ENCODE measurements at places on chromosomes 7 and 10.
A peak's percentile ranks its signal among the peaks of the same experiment; 100 is the strongest.

DNA sequence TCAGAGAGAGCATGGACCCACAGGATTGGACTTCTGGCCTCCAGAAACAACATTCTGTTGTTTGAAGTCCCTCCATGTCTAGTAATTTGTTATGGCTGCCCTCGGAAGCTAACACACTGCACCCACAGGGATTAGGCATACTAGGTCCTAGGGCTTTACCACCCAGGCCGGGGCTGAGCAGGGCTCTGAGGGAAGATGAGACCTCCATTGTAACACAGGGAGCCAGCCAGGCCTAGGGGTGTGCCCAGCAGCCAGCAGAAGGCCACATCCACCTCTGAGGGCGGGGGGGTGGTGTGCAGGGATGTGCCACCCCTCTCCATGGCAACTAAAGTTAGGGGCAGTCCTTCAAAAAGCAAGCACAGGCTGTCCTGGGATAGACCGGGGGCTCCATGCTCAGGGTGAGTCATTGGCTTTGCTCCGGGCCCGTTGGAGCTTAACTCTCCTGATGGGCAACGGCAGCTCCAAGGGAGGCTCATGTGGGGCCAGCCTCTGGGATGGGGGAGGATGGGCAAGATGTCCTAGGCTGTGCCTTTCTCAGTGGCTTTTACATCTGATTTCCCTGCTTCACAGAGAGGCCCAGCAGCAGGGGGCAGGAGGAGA lies 96.6 kb upstream of the GPR26 start:
- DNase-seq, result no peak

DNA sequence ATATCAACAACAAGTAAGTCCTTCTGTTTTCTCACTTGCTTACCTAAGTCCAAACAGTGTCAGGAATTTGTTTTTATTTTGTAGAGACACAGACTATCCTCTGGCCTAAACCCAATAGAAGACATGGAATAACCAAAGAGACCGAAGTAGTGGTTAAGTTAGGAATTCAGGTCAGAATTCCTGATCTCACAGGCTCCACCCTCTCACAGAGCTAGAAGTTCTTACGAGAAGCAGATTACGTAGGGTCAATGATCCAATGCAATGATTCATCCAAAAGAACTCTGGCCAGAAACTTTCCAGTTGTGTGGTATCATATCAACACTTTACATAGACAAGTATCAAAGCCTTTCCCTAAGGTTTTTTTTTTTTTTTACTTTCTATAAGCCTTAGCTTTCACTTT lies 73.8 kb downstream of the IQUB start:
- DNase-seq, result no peak

GRCh38 chr10:62000037-62000603 lies 98.6 kb downstream of the ARID5B start:
- no peak for DNase-seq

- no peak for DNase-seq
These were observed 13.5 kb downstream of the SEMA3C start for GRCh38 chr7:80905334-80905733.

DNA sequence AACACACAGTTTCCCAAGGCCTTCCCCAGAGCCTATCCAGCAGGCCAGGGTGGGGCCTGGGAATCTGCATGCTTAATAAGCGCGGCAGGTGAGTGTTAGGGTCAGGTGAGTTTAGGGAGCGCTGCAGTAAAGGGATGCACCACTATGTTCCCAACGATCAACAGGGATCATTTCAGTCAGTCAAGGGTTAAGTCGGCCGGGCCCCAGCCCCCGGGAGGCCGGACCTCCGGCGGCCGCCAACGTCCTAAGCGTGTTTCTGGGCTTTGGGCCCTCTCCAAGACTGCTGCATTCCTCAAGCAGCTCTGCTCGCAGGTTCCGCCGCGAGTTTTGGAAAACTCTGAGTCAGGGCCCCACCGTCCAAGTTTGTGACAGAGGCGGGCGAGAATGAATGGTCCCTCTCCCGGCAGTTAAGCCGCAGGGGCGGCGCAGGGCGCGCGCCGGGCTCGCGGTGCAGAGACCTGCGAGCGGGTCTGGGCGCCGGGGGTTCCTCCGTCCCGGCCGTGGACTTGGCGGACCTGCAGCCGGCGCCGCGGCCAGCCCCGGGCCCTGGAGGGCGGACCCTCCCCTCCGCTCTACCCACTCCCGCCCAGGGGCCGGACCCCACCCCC lies 81.6 kb downstream of the ARHGAP22 start:
- peak; percentile 91 for DNase-seq

DNA sequence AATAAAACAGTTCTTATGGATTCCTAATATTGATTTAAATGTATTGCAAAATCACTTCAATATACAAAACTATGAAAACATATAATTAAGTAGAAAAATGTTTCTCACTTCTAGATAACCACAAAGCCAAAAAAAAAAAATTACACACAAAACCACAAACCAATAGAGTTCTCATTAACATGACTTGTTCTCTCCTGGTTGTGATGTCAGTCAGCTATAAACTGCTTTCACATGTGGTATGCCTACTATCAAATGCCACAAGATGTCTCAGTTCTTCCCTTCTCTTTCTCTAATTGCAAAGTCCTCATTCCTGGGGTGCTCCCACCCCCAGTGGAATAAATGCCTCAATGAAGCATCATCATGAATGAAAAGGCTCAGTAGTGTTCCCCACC lies 16.6 kb downstream of the GNAI1 start:
- no peak for DNase-seq

GRCh38 chr10:76881477-76882220 lies 756.0 kb downstream of the KCNMA1 start:
- DNase-seq, result no peak

All from thyroid gland (tissue), 4 donors.